Activated CD4-positive, alpha-beta memory T cell treated with anti-CD3 and anti-CD28 coated beads for 36 hours (primary cell): ENCODE measurements at places on chromosomes 2 and 18. TPM values are rescaled to one million over a fixed set of nuclear protein-coding genes. Genes with fewer than 3 reads are reported as not detected.

Gene ABCG5
- total RNA-seq, result not detected

Gene VIT
- total RNA-seq, result not detected

Gene ALPG
- not detected for total RNA-seq

Gene ALK
- not detected for total RNA-seq

Gene CFC1
- total RNA-seq, result not detected

Gene PRKCE
- total RNA-seq, result 13.6 TPM

Gene CDCA7
- 64.1 TPM for total RNA-seq

Gene ASB18
- not detected for total RNA-seq

Gene C2orf80
- total RNA-seq, result not detected

DNA sequence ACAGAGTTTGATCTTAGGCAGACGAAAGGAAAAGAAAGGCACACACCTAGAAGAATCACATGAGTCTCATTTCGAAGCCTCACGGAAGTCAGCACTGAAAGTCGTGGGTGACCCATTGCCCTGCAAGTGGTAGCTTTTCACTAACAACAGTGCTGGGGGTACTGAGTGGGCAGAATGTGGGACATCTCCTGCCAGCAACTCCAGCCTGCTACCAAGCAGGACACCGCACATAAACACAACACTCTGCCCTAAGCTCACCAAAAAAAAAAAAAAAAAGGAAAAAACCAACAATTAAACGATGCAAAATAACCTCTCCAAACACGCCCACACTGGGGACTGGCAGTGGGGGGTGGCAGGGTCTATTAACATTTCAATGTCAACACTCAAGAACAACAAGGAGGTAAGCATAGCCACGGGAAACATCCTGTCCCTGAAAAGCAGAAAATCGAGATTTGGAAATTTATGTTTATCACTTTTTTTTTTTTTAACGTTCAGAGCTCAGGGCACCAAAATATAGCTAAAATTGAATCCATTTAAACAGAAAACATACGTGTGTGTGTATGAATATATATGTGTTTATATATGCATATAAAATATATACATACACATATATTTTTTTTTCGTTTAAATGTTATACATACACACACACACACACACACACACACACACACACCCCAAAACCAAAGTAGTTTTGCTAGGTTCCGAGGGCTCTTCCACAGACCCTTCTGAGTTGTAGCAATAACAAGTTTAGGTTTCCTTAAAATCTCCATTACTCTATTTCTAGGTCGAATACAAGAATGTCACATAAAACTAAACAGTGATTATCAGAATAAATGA lies 2.2 kb downstream of the INO80D start:
- DNase-seq, result peak; percentile 54

- DNase-seq, result no peak
These were observed at the start of gene ASIC4 for GRCh38 chr2:219514196-219514761. ASIC4 (plus strand) TSS chr2:219514482; CDS start chr2:219514725, 243 bp downstream.

DNA sequence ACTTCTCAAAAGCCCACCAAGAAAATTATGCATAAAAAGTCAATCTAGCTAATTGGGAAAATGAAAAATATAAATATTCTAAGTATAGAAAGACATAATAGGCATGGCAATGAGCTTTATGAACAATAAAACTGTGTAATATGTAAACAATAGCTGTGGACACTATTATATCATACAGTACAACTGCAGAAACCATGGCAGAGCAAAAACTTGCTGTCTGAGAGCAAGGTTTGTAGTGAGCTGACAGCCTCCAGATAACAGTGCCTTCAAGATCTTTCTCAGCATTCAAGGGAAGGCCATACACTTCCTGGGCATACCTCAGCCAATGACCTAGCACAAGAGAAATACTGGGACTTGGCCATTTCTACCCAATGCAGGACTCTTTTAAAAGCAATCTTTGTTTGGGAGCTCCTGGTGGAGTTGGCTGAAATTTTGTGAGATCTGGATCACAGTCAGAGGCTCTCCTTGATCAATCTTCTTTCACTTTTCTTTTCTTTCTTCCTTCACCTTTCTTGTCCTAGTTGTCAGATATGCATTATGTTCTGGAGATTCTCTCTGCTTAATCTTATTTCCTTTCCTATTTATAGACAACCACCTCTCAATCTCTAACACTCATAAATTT lies 427.2 kb upstream of the UBE2E3 start:
- no peak for DNase-seq

DNA sequence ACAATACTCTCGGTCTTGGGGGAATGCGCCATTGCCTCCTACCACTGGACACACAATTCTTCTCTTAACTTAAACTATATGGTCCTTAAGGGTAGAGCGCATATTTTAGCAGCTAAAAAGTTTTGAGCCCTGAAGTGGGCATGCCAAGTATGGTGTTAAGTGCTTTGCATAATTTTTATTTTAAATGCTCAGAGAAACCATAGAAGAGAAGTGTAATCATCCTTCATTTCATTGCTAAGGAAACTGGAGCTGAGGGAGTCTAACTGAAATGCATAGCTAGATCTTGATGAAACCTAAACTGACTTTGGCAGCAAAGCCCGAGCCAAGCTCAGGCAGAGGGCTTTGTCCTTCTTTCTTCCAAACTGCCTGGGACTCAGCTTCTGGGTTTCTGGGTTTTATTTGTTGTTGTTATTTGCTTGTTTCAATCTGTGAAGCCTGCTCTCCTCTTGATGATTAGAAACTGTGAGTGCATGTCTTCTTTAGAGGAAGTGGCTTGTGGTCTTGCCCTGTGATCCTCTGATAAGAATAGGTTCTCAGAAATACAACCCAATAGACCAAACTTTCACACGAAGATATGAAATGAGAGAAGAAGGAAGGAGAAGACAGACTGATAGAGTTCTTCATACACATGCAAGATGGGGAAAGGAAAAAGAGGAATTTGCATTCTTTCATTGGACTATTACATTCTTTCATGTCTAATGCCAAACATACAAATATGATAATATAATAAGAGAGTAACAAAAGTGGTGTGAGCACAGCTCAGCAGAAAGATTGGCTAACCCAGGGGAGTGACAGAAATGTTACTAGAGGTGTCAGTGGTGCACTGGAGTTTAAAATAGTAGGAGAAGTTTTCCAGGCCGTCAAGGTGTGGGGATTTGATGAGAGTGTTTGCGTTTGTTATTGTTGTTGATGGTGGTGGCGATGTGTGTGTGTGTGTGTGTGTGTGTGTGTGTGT lies 7.5 kb upstream of the RNF144A start:
- DNase-seq, result peak; percentile 48

GRCh38 chr2:45229411-45229810 lies 220.2 kb upstream of the SIX2 start:
- DNase-seq, result no peak

- no peak for DNase-seq
These were observed 12.9 kb downstream of the UBR3 start for GRCh38 chr2:169839954-169840746.

DNA sequence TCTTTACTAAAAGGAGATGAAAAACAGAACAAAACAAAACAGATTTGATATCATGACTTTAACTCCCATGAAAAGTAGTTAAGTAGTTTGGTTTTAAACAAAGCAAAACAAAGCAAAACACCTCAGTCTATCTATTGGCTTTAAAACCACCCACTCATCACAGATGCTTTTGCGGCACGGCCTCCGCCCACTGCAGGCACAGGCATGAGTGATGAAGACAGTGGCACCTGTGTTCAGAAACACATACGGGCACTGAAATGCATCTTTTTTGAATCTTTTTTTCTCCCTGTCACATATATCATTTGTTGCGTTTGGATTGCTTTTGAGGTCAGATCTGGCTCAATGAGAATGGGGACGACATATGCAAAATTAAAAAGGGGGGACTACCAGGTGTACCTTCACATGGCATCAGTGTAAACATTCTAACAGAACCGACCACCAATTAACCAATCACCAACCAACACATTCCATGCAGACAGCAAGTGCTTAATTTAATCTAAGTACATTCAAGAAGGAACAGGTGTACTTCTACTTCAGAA lies 147.4 kb upstream of the REV1 start:
- no peak for DNase-seq

DNA sequence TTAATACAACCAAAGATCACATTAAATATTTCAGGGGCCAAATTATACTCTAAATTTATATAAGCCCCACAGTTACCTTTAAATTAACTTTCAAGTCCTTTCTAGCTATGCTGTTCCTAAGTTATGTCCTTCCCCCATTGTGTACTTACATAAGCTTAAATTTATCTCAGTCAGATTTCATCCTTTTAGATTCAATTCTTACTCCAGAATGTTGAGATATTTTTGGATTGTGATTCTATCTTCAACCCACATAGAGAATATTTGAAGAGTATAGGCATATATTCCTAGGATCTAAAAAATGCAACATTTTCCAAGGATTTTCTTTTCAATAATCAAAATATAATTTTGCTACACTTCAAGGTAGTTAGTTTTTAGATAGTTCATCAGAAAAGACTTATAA lies 242.8 kb downstream of the KCNE4 start:
- no peak for DNase-seq

DNA sequence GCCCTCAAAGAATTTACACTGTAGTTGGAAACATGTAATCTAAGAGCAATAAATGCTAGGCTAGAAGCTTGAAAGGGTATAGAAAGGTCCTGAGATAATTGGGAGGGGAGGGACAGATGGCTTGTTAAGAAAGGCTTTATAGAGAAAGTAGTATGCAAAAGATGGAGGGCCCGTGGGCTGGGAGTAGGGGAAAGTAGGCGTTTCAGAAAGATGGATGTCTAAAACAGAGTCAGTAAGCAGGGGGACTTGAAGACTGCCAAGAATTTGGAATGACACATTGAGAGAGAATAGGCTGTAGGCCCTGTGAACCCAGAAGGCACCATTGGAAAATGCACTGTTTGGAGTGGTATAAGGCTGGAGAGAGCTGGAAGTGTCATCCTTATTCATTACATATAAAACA lies 822 bp downstream of the PSMG2 start:
- peak; percentile 33 for DNase-seq

- no peak for DNase-seq
These were observed 16.2 kb upstream of the SCG2 start for GRCh38 chr2:223618172-223619035.

- DNase-seq, result no peak
These were observed 96.7 kb downstream of the EIPR1 start for GRCh38 chr2:3280683-3281520.

- DNase-seq, result no peak
These were observed 11.0 kb downstream of the DYSF start for GRCh38 chr2:71464389-71464788.

DNA sequence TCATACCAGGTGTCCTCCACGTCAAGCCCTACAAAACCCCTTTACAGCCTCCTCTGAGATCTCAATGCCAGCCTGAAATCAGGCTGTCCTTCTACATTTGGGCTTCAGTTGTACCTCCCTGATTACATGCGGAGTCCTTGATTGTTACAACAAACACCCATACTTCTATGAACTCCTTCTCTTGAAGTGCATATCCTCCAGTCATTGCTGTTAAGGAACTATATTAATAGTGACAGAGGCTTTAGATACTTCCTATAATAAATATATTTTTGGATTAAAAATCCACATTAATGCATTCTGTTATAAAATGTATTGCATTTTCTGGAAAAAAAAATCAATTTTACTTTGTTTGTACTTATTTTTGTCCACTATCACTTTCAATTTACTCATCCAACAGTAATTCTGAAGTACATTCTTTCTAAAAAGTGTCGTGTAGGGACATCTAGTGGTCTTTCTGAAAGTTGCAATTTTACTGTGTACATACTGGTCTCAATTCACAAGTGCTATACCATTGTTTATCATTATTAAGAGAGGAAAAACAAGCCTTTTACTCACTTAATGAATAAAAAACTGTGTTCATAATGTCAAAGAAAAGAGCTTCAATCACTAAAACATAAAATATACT lies 316.4 kb downstream of the DSEL start:
- DNase-seq, result no peak

- no peak for DNase-seq
These were observed 123.0 kb upstream of the PKDCC start for GRCh38 chr2:41924709-41925408.

DNA sequence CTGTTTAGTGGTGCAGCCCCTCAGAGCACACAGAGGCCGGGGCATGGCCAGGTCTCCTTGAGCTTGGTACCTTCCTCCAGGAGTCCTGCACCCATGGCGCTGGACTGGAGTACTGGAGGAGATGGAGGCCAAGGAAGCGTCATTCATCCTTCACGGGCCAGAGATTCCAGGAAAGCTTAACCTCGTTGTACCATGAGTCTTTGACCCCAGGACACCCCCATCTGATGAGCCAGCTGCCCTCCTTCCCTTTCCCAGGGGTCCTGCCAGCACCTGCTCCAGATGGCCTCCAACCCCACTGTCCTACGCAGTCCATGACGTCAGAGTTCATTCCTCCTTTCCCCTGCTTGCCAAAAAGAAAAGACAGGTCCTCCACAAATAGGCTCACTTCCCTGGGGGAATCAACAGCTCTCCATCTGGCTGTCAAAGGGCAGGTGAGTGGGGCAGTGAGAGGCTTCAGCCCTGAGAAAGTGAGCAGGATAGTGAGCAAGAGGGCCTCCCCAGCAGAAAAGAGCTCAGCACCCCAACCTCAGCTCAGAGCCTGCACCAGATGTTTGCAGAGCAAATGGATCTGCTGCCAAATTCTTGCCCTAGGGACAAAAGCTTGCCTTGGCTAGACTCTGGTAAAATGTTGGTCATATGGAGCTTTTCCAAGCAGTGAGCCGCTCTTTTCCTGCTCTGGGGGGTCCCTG lies 4.5 kb upstream of the NPPC start:
- DNase-seq, result no peak

DNA sequence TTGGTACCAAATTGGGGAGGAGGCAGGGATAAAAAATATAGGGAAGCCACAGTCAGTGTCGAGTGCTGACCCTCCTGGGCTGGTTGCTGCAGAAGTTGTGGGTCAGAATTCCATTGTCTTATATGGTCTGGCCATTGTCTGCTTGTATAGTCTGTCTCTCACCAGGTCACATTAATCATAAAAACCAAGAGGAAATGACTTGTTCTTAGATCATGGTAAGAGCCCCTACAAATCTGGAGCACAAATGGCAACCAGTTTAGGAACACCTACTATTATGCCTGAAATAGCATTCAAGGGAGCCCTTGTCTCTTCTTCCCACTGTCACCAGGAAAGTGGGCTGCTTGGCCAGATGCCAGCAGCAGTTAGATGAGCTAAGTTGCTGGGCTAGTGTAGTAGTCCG lies 119.7 kb upstream of the RMP24 start:
- no peak for DNase-seq

GRCh38 chr2:9010866-9011265 lies 7.4 kb upstream of the MBOAT2 start:
- no peak for DNase-seq

DNA sequence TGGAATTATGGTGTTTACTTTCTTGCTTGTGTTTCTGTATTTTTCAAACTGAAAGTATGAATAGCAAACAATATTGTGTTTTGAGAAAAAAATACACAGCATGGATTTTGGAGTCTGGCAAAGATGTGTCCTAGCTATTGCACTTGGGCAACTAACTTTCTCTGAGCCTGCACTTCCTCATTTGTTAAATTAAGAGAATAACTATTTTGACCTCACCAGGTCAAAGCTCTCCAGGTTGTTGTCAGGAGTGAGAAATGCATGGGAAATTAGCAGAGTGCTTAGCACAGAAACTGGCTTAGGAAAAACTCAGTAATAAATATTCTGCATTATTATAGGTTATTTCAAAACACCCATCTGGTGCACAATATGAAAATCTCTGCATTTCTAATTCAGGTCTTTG lies 28.2 kb downstream of the LYPD1 start:
- DNase-seq, result no peak

- DNase-seq, result no peak
These were observed 8.8 kb upstream of the ITGB6 start for GRCh38 chr2:160208655-160209515.
